ENCODE measurements at places on chromosomes 1 and 21. TPM values are rescaled to one million over a fixed set of nuclear protein-coding genes. Genes with fewer than 3 reads are reported as not detected.
A peak's percentile ranks its signal among the peaks of the same experiment; 100 is the strongest.

Gene BLACAT1
- total RNA-seq = 2.5 TPM

Gene GFI1
- total RNA-seq = not detected

Gene HPCA
- total RNA-seq = 25.2 TPM

Gene FPGT
- total RNA-seq = 20.4 TPM

Gene PADI1
- 0.18 TPM for total RNA-seq

Gene CHIA
- not detected for total RNA-seq

Gene DYNLT5
- 14.9 TPM for total RNA-seq

Gene TNFRSF1B
- 3.7 TPM for total RNA-seq

Gene RORC
- total RNA-seq = 0.18 TPM

Gene LDLRAD1
- not detected for total RNA-seq

Gene CR1
- 0.91 TPM for total RNA-seq

Gene BTBD8
- total RNA-seq = 97.8 TPM

Gene BSND
- total RNA-seq = 0.09 TPM

Gene MR1
- 0.91 TPM for total RNA-seq

Gene CLIC4
- total RNA-seq = 76.4 TPM

Gene KCNE2
- total RNA-seq = 0.45 TPM

Gene LEFTY2
- total RNA-seq = 0.09 TPM

GRCh38 chr1:81129366-81129765 is 671.4 kb upstream of the ADGRL2 start:
- no peak for DNase-seq

- DNase-seq = peak; percentile 34
Observed at GRCh38 chr1:223337174-223337869, 26.7 kb downstream of the SUSD4 start.

- no peak for DNase-seq
Observed at GRCh38 chr1:221892301-221892830, 150.5 kb upstream of the DUSP10 start.

DNA sequence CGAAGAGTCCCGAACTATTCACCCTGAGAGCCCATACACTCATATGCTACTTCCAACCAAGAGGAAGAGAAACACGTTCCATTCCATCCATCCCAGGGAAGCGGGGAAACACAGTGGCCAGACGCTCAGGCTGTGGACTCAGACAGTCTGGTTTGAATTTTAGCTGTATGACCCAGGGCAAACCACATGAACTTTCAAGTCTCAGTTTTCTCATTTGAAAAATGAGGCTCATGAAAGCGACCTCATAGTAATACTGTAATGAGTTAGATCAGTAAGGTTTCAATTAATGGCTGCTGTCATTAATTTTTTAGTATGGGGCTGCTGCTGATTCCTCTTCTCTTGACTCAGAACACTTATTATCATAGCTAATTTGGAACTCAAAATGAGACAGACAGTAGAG is 1.5 kb downstream of the FCRL4 start:
- DNase-seq = no peak

GRCh38 chr1:212696721-212697331 is 2.8 kb downstream of the BATF3 start:
- no peak for DNase-seq

DNA sequence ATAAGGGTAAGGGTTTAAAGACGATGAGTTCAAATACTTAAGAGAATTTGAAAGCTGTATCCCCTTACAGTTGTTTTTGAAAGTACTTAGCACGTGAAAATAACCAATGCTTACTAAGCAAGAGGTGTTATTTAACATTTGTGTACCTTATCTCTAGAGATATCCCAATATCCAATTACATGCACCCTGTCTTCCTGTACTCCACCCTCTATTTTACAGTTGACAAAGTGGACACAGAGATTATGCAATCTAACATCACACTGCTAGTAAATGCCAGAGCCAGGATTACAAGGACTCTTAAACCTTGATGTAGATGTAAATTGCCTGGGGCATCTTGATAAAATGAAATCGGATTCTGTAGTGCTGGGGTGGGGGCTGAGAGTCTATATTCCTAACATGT is 72.0 kb downstream of the GDAP2 start:
- DNase-seq = no peak

DNA sequence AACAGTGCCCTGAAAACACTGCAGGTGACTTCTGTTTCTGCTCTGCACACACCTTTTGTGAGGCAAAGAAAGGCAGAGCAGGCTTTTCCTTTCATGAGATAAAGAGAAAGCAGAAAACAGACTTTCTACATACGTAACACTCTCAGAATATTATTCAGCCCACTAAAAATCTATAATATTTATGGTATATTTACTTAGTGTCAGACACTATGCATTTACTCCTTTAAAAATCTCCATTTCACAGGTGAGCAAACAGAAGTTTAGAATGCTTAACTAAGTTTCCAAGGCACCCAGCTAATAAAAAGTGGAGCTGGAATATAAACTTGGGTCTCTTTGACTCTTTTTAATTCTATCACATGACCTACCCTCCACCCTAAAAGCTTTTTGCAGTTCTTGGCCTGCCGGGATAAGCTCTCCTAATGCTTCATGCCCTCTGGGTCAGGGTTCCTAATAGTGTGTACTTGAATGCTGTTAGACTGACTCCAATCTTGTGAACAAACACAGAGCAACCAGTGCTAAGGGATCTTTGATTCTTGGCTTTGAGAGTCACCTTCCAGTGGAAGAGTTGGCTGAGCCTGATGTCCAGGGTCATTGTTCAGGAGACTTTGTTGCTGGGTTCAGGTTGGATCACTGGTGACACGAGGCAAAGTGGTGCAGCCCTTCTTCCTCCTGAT is 27.2 kb downstream of the PROK1 start:
- DNase-seq = no peak

DNA sequence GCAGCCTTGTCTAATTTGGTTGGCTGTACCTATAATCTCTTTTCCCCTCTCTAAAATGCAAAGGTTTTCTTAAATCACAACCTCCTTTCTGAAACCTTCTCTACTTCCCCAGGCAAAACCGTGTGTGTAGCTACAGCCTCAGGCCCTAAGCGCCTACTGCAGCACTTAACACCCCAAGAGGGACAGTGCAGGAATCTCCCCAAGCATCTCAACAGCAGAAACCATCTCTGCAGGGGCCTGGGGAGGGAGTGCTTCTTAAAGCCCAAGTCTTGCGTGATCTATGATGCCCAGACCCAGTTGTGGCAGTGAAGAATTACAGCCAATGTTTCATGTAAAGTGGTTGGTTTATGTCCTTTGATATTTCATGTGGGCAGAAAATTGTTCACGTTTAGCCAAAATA is 159.3 kb downstream of the DSCAM start:
- DNase-seq = no peak

GRCh38 chr1:187873126-187873525 is 1044.4 kb downstream of the PLA2G4A start:
- DNase-seq = no peak

- DNase-seq = no peak
Observed at GRCh38 chr1:5875345-5875910, 116.8 kb downstream of the NPHP4 start.

GRCh38 chr1:108556499-108556898 is 3.4 kb upstream of the EEIG2 start:
- DNase-seq = no peak

DNA sequence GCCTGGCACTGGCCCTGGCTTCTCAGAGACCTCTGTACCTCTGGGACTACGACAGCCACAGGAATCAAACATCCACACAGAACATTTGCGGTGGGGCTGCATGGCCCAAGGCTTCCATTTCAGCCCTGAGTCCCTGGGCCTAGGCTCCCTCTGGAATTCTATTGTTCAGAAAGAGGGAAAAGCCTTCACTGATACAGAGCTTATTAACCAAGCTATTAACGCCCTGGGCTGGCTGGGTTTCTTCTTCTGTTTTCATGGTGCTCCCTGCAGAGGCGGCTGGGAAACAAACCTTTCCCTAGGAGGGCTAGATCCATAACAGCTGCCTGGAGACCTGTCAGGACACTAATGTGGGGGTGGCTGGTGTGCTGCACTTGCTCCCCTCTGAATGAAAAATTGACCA is 88.2 kb downstream of the KAZN start:
- no peak for DNase-seq

DNA sequence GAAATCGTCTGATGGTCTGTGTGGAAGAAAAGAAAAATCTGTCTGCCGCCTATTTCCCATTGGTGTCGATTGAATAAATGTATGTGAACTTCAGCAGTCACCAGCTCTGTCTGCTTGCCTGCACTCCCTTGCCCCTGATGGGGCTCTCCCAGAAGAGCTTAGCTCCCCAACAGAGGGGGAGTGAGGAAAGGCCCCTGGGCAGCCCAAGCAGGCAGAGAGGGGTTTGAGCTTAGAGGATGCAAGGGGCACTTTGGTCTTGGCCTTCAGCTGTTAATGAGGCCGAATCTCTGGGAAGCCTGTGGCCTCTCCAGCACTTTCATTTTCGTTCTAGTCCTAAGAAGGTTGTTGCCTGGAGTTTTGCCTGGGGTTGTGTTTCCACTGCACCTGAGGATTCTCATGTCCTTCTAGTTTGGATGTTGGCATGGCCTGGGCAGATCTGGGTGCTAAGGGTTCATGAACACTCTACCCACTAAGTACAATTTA is 2.8 kb downstream of the FOXD2 start:
- DNase-seq = no peak

DNA sequence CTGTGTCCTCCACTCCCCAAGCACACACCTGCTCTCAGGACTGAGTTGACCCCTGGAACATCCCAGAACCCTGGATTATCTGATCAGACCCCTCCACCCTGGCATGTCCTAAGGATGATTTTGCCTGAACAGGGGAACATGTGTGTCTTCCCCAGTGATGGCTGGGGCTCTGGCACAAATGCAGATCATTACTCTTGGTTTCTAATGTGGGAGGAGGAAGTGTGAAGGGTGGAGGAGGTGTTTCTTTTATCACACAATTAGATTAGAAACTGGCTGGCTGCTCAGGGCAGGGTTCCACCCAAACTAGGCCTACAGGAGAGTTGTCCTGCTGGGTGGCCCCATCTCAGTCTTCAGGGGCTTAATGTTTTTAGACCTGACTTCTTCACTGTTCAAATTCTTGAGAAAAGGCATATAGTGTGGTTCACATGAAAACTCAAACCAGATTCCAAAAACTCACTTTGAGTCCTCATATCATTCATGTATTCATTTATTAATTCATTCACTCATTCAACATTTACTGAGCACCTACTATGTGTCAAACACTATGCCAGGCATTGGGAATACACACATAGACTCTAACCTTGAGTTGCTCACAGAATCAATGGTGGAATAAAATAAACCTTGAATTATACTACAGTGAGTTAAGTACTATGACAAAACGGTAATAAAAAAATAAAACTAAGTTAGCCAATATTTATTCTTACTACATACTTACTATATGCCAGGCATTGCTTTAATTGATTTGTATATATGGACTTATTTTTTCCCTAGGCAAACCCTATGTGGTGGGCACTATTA is 221.8 kb upstream of the JUN start:
- no peak for DNase-seq

GRCh38 chr1:215044151-215044550 is 38.4 kb upstream of the KCNK2 start:
- DNase-seq = no peak

DNA sequence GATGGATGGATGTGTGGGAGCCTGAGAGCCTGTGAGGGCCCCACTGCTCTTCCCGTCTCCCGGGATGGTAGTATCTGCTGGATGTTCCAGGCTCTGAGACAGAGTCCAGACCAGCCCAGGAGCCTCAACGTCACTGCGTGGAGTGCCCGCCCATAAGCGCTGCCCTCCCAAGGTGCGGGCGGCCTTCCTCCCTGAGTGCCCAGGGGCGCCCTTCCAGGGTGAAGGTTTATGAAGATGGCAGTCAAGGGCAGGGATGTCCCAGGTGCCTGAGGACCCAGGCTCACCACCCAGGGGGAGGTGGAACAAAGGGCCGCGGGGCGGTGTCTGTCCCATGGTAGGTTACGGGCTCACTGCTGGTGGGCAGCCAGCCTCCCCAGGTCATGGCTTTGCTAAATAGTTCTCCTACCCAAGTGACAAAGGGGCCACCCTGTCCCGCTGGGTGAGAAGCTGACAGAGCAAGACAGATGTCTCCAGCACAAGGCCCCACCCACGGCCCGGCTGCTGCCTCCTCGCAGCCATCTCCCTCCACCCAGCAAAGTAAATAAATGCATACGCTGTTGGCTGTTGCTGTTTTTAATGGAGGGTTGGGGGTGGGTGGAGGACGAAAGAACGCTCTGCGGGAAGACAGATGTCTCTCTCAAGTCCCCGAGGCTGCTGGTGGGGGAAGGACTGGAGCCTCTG is 9.0 kb upstream of the GPR153 start:
- DNase-seq = no peak

DNA sequence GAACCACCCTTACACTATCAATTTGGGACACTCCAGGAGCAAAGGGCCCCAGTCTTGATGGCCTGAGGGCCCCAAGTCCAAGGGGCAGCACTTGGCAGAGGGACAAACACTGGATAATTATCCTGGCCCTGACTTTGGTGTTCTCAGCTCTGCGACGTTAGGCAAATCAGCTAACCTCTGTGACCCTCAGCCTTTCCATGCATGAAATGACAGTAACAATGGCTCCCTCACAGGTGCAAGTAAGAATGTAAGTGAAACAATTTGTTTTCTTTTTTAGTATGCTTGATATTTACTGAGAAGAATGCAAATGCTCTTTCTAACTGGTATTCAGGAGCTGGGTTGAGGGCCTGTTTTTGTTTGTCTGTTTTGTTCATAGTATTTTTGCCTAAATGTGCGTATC is 61.6 kb upstream of the PRDX6 start:
- no peak for DNase-seq

DNA sequence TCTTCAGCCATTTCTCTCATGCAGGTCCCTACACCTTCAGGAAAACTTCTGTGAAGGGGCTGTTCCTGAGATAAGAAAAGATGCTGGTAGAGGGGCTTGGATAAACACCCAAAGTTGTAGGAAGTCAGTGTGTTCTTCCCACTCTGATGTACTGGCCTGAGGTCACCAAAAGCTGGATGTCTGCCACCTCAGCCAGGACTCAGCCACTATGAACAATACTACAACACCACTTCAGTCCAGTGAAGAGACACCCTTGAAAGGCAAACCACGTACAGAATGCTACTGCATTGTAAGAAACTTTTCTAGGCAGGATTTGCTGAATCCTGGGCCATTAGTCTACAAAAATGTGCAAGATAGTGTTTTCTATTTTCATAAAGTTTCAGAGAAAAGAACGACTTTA is 2.4 kb downstream of the PTPN14 start:
- DNase-seq = no peak

DNA sequence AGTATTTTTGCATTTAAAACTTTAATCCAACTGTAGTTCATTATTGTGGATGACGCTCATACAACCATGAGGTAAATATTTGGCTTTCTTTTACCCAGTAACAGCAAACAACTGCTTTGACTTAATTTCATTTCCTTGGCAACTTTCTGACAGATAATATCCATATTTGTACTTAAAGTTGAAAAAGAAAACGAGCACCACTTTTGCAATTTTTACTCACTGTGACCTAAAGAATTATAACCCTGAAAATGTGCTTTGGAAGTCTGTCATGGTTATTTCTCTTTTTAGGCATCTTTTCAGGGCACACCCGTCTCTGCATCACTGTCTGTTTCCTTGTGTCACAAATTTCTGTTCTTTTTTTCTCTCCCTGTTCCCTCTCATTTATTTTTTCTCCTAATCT is 918 bp upstream of the CD2 start:
- no peak for DNase-seq
